ENCODE measurements at places on chromosomes 3 and 15.

DNA sequence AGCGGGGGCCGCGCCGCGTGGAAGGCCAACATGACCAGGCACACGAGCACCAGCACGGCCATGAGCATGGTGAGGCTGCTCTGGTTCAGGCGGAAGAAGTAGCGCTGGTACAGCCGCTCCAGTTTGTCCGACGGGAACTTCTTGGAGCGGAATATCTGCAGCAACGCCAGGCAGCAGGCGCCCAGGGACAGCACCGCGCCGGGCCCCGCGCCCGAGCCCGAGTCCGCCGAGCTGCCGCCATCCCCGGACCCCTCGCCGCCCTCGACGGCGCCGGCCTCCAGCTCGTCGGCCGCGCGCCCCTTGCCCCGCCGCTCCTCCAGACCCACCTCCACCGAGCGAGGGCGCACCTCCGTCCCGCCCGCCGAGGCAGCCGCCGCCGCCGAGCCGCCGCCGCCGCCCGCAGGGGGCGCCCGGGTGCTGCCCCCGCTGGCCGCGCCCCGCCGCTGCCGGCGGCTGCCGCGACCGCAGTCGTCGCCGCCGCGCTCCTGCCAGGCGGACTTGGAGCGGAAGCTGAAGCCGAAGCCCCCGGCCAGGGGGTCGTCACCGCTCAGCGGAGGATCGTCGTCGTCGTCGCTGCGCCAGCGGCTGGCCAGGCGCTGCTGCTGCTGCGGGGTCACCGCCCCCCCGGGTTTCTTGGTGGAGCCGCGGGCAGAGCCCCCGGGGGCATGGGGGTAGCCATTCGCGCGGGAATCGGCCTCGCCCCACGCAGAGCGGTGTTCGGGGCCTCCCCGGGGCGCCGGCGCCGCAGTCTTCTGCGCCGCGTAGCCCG, 957 bp downstream of the ADCY5 start:
- no peak for DNase-seq
- no peaks in the 10 kb centered on the region for H3K36me3 ChIP-seq
- peaks cover 26% of the 10 kb centered on the region for H3K27me3 ChIP-seq
- peak overlapping the region; percentile 55 for H3K4me3 ChIP-seq

GRCh38 chr3:37052860-37053259, 59.5 kb downstream of the MLH1 start:
- H3K4me3 ChIP-seq = no peak overlapping the region
- H3K27me3 ChIP-seq = no peaks in the 10 kb centered on the region
- peaks cover 14% of the 10 kb centered on the region for H3K36me3 ChIP-seq
- H3K4me1 ChIP-seq = peaks cover 3% of the 10 kb centered on the region
- no peak for DNase-seq
- no peak overlapping the region for H3K27ac ChIP-seq

DNA sequence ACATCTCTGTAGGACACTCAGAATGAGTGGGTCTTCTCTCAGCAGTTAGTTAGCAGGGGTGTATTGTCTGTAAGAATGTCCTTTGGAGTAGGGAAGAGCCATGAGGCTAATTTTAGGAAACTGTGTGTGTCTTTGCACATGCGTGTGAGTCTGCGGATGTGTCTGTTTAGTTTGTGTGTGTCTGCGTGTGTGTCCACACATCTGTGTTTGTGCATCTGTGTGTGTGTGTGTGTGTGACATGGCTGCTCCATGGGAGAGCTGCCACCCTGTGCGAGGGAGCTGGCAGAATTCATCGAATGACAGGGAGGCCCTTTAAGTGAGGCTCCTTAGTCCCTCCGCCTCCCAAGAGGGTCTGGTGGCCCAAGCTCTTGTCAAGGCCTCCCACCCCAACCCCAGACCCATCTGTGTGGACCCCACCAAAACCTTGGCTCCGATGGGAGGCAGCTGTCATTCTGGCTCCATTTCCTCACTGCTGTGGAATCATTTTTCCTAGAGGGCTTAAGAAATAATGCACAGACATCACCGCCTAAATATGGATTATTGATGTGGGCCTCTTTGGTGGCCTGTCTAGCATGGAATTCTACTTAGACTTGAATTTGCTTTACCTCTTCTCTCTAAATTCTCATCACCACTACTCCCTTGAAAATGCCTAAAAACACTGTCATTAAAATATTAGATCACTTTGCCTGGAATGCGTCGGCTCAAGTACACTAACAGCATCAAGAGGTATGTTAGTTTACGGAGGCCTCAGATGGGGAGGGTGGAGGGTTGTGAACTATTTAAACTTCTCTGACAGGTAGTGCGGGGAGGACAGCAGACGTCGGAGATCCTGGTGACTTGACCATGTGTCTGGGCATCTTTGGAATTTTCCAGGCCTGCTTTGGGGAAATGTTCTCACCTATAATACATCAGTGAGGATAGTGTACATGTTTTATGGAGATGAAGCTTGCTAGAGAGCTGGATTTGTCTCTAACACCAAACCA, 9.4 kb downstream of the ESYT3 start:
- no peak for DNase-seq
- H3K36me3 ChIP-seq = no peaks in the 10 kb centered on the region
- no peaks in the 10 kb centered on the region for H3K4me1 ChIP-seq
- no peaks in the 10 kb centered on the region for H3K27me3 ChIP-seq
- no peak overlapping the region for H3K4me3 ChIP-seq

GRCh38 chr15:71242292-71242691, 127.0 kb downstream of the THSD4 start:
- H3K4me1 ChIP-seq = no peaks in the 10 kb centered on the region
- H3K4me3 ChIP-seq = no peak overlapping the region
- no peaks in the 10 kb centered on the region for H3K27me3 ChIP-seq
